T-cell (primary cell): ENCODE measurements at places on chromosomes 4 and X.

GRCh38 chr4:94412658-94413038 is 39.1 kb upstream of the PDLIM5 start:
- DNase-seq: no peak

GRCh38 chr4:157885811-157886210 is 287.0 kb downstream of the GASK1B start:
- DNase-seq: no peak

DNA sequence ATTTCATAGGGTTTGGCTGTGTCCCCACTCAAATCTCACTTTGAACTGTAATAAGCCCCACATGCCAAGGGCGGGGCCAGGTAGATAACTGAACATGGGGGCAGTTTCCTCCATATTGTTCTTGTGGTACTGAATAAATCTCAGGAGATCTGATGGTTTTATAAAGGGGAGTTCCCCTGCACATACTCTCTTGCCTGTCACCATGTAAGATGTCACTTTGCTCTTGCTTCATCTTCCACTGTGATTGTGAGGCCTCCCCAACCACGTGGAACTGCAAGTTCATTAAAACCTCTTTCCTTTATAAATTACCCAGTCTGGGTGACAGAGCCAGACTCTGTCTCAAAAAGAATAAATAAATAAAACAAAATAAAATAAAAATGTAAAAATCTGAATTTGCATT is 95.9 kb downstream of the PDS5A start:
- no peak for DNase-seq

- DNase-seq: no peak
These were observed 74.1 kb downstream of the FBXO8 start for GRCh38 chr4:174209341-174209740.

DNA sequence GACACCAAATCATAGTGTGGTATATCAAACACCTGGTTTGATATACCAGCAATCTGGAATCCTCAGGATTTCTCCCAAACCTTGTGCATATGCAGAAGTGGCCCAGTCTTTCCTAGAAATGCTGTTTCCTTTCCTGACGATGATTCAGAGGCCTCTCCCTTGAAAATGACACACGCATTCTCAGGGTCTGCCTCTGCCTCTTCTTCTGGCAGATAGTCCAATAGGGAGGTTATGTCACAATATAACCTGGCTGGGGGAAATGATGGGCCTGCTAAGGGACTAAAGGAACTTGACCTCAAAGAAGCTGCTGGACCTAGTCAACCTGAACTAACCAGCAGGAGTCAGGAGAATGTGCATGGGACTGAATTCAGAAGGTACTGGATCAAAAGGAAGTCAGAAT is 435.2 kb downstream of the IDS start:
- DNase-seq: no peak

GRCh38 chr4:76074993-76075600 is 588 bp downstream of the ART3 start:
- DNase-seq: no peak

- no peak for DNase-seq
These were observed 54.6 kb upstream of the LHFPL1 start for GRCh38 chrX:112734290-112734689.

DNA sequence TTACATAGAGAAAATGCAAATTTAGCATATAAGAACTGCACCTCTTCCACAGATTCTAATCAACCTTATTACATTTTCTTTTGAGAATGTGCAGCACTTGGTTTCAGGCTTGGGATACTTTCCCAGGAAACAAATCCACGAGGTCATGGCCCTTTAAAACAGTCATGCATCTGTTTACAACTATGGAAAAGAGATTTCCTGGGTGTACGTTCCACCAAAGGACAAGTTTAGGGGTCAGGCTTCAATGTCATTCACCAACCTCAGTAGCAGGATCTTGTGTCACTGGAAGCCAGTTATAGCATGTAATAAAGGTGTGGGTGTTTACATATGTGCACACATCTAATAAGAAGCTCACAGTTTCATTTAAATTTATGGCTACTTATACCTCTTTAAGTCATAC is 30.7 kb downstream of the EREG start:
- no peak for DNase-seq

DNA sequence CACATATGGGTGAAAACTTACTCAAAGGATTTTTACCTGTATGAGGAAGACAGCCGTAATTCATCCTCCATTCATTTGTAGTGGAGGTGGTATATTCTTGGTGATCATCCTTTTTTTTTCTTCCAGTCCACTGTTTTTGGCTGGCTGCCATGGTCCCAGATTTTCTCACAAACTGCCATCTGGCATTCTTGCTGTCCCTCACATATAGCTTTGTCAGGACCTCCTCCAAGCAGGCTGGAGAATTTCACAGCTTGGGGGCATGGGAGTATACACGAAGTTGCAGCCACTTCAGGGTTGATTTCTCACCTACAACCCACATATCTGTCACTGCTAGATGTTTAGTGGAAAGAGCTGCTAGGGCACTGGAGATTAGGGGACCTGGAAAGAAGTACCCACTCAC is 401.0 kb downstream of the IL1RAPL1 start:
- DNase-seq: no peak

- no peak for DNase-seq
These were observed 29.3 kb upstream of the RXFP1 start for GRCh38 chr4:158492391-158492790.

DNA sequence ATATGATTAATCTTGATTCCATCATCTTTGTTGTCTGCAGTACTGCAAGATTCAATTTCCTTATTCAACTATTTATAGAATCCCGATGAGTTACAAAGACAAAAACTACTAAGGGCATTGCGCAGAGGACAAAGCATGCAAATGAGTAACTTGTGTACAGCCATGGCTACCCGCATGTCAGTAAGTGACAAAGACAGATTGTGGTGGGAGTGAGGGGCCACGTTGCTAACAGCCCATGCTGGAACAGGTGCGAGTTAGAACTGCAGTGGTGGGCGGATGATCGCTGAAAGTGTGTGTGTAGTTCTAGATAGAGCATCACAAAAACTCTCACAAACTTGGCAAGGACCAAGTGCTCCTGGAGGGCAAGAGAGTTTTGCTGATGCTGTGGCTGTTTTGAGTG is 49.5 kb downstream of the ACOX3 start:
- no peak for DNase-seq

DNA sequence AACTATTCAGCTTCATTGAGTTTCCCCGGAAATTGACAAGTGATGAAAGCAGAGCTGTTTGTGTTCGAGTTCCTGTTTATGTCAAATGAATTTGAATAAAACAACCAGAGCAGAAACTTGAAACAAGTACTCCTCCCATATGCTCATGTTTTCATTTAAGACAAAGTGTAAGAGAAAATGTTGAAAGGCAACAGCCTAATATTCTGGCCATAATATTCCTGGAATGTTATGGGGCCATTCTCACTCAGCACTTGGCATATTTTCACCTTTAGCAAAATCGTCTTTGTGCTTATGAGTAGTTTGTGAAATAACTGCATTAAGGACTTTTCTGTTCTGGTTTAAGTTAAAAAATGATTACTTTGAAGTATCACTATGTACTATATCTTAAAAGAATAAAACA is 276.0 kb upstream of the FAT1 start:
- no peak for DNase-seq

GRCh38 chr4:139528377-139529005 is 27.5 kb downstream of the SETD7 start:
- DNase-seq: no peak

DNA sequence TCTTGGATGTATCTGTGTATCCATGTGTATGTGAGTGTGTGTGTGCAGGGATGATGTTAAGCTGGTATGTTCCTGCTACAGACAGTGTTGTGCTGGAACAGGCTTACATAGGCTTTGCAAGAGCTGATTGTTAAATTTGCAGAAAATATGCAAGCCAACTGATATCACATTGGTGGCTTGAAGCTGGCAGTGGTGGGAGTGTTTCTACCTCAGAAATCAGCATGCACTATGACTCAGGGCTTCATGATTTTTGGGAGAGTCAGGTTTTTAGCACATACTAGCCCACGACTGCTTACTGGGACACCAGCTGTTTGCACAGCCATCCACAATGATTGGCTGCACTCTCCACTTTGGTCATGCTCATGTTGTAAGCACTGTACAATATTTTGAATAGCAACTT is 261.8 kb downstream of the DHX15 start:
- no peak for DNase-seq

DNA sequence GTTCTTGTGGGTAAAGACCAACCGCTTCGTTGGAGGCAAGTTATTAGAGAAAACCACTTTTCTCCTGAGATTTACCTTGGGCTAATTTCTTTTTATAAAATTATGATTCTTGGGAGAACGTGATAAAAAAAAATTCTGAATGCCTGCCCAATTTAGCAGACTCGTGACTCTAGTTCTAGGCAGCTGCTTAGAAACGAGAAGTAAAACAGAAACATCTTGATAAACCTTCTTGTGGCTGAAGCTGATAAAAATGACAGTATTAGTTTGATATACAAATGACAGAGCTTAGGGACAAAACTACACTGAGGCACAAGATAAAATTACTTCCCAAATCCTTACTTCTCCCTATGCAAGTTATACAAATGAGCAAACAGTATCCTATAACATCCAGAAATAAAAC is 458.9 kb upstream of the TEX13C start:
- DNase-seq: no peak

DNA sequence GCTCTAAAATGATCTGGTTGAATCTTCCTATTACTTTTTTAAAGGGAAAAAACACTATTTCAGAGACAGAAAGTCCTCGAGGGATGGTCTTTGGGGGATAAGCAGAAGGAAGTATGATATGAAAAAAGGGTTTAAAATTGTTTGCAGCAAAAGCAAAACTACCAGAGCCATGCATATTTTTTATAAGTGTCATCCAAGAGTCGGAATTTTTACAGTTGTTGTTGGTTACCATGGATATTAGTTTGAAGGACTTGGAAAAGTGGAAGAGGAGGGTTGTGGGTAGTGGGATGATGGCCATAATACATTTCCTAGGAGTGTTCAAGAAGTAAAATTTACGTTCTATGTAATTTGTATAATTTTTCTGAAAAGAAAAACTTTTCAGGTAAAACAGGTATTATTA is 134.4 kb downstream of the PCDH7 start:
- no peak for DNase-seq

DNA sequence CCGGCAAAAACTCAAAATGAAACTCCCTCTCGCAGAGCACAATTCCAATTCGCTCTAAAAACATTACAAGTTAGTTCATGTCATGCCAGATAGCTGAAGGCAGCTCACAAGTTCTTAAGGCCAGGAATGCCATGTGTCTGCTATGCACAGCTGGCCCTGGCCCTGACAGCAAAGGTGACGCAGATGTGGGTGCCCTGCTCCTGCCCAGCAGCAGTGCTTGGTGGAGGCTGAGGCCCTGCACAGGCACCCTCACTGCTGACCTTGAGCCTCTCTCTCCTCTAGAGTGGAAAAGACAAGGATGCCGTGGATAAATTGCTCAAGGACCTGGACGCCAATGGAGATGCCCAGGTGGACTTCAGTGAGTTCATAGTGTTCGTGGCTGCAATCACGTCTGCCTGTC is 2.9 kb downstream of the S100P start:
- no peak for DNase-seq

DNA sequence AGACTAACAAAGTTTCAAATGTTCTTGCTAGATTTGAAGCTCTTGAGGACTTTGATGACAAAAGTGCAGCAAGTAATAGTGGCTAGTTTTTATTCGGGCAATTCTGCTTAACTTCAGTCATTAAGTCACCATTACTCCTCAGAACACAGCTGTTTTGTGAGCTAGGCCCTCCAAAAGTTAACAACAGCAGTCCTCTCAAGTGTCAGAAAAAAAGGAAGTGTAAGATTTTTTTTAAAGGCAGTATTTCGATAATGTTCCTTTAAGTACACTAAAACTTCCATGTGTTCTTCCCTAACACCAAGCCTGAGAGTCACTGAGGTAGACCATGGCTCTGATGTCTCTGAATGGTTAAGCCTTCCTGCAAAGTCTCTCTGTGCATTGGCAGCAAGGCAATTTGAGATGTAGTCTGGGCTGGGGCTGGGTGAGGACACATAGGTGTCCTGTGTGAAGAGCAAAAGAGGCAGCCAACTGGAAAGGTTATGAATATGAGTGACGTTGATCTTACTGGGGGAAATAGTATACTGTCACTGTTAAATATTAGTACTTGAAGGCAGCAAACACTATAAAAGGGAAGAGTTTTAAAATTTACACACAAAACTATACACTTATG is 174.0 kb upstream of the MAP3K15 start:
- no peak for DNase-seq

- DNase-seq: no peak
These were observed 6.5 kb downstream of the TBC1D14 start for GRCh38 chr4:6916069-6916586.

GRCh38 chr4:175339100-175339707 is 421.0 kb downstream of the ADAM29 start:
- no peak for DNase-seq

DNA sequence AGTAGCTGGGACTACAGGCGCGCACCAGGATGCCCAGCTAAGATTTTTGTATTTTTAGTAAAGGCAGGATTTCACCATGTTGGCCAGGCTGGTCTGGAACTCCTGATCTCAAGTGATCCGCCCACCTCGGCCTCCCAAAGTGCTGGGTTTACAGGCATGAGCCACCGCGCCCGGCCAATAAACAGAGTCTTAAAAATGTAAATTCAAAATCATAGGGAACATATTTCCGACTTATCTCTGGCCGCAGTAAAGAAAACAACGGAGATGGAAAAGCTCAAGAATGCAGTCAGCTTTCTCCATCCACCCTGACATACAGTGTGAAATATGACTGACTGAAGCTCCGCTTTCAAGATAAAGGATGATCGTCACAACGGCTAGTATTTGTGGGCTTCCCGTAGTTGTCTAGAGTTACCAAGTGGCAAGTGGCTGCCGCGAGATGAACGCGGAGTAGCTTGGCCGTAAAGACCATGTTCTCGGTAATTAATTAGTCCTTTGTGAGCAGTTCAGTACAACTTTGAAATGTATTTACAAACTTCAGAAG is 495.1 kb upstream of the FAT1 start:
- DNase-seq: no peak

GRCh38 chr4:186691396-186691795 is 32.3 kb downstream of the FAT1 start:
- DNase-seq: no peak

GRCh38 chrX:151970661-151971060 is 3.8 kb downstream of the GABRE start:
- DNase-seq: no peak

DNA sequence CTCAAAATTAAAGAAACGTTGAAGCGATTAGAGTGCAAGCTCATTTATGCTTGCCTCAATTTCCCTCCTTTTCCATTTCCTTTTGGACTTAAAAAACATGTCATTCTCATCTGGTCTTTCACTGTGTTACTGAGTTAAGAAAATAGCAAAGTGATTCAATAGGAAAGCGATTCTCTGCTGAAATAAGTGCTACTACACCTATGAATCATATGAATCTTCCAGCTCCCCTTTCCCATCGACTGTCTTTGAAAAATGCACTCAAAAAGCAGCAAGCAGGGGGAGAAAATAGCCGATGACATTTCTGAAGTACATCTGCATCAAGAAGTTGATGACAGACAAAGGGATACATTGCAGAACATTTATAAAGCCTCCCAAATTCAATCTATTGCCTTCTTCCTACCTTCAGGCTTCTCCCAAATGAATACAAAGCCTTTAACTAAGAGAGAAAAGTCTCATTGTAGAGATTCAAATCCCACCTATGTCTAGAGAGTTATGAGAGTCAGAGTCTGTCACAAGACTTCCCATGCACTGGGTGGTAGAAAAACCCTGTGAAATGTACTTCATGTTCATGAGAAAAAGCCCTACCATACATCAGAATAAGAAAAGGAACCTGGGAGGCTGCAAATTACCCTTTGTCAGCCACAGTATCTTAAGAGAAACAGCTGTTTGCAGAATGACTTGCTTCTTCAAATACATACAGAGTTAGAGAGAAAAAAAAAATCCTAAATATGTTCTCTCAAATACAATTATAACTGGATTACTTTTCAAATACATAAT is 78.9 kb downstream of the MBNL3 start:
- no peak for DNase-seq

- DNase-seq: no peak
These were observed 27.6 kb upstream of the MSX1 start for GRCh38 chr4:4831825-4832224.
